Progenitor cell of endocrine pancreas (in vitro differentiated cells): ENCODE measurements at places on chromosomes 5 and 9. TPM values are rescaled to one million over a fixed set of nuclear protein-coding genes. Genes with fewer than 3 reads are reported as not detected.

DNA sequence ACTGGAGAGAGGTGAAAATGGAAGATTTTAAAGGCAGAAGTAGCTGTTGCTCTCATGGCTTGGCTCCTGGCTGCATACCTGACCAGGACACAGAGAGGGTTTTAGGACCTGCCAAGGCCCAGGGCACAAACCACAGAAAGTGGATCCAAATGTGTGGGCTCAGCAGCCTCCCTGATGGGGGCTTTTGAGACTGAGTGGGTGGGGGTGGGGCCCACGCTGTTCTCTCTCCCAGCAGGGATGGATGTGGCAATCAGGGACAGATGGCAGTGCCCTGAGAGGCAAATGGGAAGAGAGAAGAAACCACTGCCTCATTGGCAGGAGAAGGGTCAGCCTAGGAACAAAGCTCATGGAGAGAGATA is 34.9 kb upstream of the TIFAB start:
- DNase-seq: no peak
- H3K4me3 ChIP-seq: no peak overlapping the region
- peaks cover 16% of the 10 kb centered on the region for H3K4me1 ChIP-seq
- no peaks in the 10 kb centered on the region for H3K36me3 ChIP-seq
- peaks cover 84% of the 10 kb centered on the region for H3K27me3 ChIP-seq
- H3K27ac ChIP-seq: no peak overlapping the region

- H3K27ac ChIP-seq: peak overlapping the region; percentile 30
- DNase-seq: peak; percentile 33
- H3K36me3 ChIP-seq: no peaks in the 10 kb centered on the region
- peak overlapping the region; percentile 68 for H3K4me3 ChIP-seq
Observed at GRCh38 chr5:95620870-95621838, 1.3 kb downstream of the GPR150 start.

- DNase-seq: no peak
- H3K4me3 ChIP-seq: no peak overlapping the region
- peaks cover 53% of the 10 kb centered on the region for H3K27me3 ChIP-seq
- no peaks in the 10 kb centered on the region for H3K4me1 ChIP-seq
Observed at GRCh38 chr9:130260816-130261765, 4.5 kb upstream of the HMCN2 start.

NUDT2 gene
- 21.1 TPM in 2 replicates for total RNA-seq

GRCh38 chr5:148687427-148687826 is 33.1 kb upstream of the HTR4 start:
- DNase-seq: no peak
- no peaks in the 10 kb centered on the region for H3K36me3 ChIP-seq
- no peak overlapping the region for H3K4me3 ChIP-seq
- no peak overlapping the region for H3K27ac ChIP-seq
- peaks cover 13% of the 10 kb centered on the region for H3K27me3 ChIP-seq

DNA sequence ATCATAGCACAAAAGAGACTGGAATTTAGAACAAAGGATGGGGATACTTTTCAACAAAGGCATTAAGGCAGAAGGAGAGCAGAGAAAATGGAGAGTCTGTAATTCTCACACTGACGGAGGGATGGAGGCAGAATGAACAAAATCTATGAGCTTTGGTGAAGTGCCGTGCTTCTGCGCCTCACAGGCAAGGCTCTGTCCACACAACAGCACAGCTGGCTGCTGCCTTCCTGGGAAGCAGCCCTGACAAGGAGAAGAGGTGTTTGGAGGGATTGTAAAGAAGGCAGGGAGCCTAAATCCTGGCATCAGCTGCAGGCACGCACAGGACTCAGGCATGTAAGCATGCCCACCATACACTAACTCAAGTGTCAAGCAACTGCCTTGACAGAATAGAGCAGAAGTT is 485.2 kb upstream of the KIF2A start:
- DNase-seq: no peak
- peaks cover 46% of the 10 kb centered on the region for H3K27me3 ChIP-seq

GRCh38 chr5:168449166-168449565 is 37.1 kb upstream of the RARS1 start:
- no peaks in the 10 kb centered on the region for H3K4me1 ChIP-seq
- no peaks in the 10 kb centered on the region for H3K27me3 ChIP-seq
- peaks cover 31% of the 10 kb centered on the region for H3K36me3 ChIP-seq

PRRX2 gene
- total RNA-seq: 0.79 and 0.91 TPM in 2 replicates

DNA sequence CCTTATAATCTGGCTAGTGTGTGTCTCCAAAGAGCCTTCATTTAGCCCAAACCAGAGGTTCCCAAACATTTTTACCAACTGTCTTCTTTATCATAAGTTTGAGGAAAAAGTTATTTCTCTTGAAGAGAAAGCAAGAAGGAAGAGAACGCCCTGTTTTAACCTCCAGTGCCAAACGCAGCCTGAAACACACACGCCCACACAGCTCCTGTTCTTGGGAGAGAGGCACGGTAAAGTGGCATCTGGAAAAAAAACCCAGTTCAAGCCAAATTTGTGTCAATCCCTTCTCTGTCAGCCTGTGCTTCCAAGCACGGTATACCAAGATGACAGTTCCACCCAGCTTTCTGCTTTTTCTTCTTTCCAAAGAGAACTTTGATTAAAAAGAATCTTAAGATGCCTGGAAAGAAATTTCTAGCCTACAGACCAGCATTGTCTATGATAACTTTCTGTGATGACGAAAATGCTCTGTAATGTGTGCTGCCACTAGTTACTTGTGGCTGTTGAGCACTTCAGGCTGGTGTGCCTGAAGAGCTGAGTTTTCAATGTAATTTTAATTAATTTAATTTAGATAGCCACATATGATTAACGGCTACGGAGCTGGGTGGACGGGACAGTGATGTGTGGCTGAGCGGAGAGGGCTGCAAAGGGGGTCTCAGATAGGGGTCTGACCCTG is 62.3 kb downstream of the ACER2 start:
- no peak overlapping the region for H3K27ac ChIP-seq
- no peak for DNase-seq
- no peaks in the 10 kb centered on the region for H3K4me1 ChIP-seq
- peaks cover 12% of the 10 kb centered on the region for H3K27me3 ChIP-seq

- no peak overlapping the region for H3K4me3 ChIP-seq
- H3K36me3 ChIP-seq: peaks cover 1% of the 10 kb centered on the region
- no peaks in the 10 kb centered on the region for H3K27me3 ChIP-seq
- H3K4me1 ChIP-seq: peaks cover 22% of the 10 kb centered on the region
Observed at GRCh38 chr9:12463641-12464040, 229.5 kb upstream of the TYRP1 start.

- peaks cover 59% of the 10 kb centered on the region for H3K27me3 ChIP-seq
- no peak overlapping the region for H3K27ac ChIP-seq
- DNase-seq: no peak
- no peak overlapping the region for H3K4me3 ChIP-seq
- no peaks in the 10 kb centered on the region for H3K4me1 ChIP-seq
Observed at GRCh38 chr5:2039180-2039531, 156.4 kb upstream of the IRX4 start.

CARTPT gene
- total RNA-seq: not detected in 2 replicates

DNA sequence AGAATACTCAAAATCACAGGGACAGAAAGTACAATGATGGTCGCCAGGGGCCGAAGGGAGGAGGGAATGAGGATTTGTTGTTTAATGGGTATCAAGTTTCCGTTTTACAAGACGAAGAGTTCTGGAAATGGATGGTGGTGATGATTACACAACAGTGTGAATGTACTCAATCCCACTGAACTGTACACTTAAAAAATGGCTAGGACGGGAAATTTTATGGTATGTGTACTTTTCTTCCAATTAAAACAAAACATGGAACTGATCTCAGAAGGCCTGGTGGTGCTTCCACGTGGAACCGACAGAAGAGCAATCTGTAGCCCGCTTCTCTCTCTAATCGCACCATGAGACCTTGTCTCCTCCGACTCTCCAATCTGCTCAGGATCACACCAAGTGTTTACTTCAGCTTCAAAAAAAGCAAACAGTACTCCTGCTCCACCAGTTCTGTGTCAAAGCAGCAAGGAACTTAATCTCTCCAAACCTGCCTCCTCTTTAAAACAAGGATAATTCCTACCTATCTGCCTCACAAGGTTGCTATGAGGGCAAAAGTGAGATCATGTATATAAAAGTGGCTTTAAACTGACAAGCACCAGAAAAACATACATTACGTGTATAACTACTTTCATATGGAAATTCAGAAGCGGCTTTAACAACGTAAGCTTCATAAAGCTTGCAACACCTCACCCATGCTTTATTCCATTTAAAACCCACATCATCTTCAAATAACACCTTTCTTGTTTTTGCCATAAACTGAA is 2.1 kb downstream of the ECPAS start:
- H3K36me3 ChIP-seq: no peaks in the 10 kb centered on the region
- H3K4me3 ChIP-seq: peak overlapping the region; percentile 86
- H3K27me3 ChIP-seq: no peaks in the 10 kb centered on the region
- peak overlapping the region; percentile 90 for H3K27ac ChIP-seq

- H3K4me1 ChIP-seq: peaks cover 7% of the 10 kb centered on the region
- no peak overlapping the region for H3K27ac ChIP-seq
Observed at GRCh38 chr9:87445646-87446045, 52.0 kb upstream of the DAPK1 start.

DNA sequence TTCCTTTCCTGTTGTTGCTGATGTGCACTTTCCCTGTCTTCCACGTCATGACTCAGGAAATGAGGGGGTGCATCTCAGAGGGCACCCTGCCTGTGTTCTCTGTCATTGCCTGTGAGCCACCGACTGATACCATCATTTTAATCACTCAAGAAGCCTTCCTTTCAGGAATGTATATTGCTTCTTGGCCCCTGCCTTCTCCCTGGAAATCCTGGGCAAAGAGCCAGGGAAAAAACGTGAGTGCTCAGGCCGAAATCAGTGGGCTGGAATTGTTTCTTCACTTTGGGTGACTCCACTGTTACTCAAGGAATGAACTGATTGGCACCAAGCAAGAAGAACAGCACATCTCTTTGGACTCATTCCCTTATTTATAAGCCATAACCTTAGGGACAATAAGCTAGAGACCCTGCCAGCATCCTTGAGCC is 126.1 kb downstream of the SNX18 start:
- no peak overlapping the region for H3K27ac ChIP-seq
- no peaks in the 10 kb centered on the region for H3K36me3 ChIP-seq
- no peak for DNase-seq
- peaks cover 2% of the 10 kb centered on the region for H3K4me1 ChIP-seq
- H3K27me3 ChIP-seq: peaks cover 5% of the 10 kb centered on the region

GRCh38 chr5:172150514-172151425 is 37.3 kb downstream of the STK10 start:
- H3K4me3 ChIP-seq: no peak overlapping the region
- H3K27ac ChIP-seq: peak overlapping the region; percentile 15
- peaks cover 8% of the 10 kb centered on the region for H3K4me1 ChIP-seq

DNA sequence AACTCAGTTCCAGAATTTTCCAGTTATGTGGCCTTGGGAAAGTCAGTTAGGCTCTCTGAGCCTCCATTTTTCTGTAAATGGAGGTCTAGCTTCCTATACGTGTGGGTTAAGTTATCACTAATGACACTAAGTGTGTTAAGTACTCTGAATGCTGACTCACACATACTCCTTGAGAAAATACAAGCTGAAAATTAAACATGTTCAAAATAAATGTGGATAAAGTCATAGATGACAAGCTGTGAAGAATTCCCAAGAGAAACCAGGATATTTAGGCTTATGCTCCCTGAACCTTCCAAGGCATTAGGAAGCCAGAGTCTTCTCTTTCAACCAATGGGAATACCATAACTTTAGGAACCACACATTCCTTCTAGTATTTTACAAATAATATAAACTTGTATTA is 58.1 kb downstream of the ABCA1 start:
- no peak for DNase-seq
- peaks cover 21% of the 10 kb centered on the region for H3K4me1 ChIP-seq
- H3K36me3 ChIP-seq: peaks cover 17% of the 10 kb centered on the region
- H3K27ac ChIP-seq: no peak overlapping the region
